ENCODE measurements at places on chromosomes 4 and X.

DNA sequence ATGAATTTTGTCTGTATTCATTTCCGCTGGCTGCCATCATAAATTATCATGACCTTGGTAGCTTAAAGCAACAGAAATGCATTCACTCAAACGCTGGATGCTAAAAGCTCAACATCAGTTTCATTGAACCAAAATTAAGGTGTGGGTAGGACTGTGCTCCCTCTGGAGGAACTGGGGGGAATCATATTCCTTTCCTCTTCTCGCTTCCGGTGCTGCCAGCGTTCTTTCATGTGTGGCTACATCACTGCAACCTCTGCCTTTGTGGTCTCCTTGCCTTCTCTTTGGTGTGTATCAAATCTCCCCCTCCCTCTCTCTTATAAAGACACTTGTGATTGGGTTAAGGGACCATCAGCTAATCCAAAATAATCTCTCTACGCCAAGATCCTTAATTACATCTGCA, 39.5 kb downstream of the NEIL3 start:
- DNase-seq, result no peak

- DNase-seq, result peak; percentile 34
Observed at GRCh38 chrX:154019633-154020528, at the start of gene IRAK1. TSS of gene IRAK1 (minus strand) at chrX:154019902. CDS start at chrX:154019812, 90 bp downstream.

- no peak for DNase-seq
Observed at GRCh38 chr4:84634961-84635360, 52.0 kb downstream of the CDS1 start.

DNA sequence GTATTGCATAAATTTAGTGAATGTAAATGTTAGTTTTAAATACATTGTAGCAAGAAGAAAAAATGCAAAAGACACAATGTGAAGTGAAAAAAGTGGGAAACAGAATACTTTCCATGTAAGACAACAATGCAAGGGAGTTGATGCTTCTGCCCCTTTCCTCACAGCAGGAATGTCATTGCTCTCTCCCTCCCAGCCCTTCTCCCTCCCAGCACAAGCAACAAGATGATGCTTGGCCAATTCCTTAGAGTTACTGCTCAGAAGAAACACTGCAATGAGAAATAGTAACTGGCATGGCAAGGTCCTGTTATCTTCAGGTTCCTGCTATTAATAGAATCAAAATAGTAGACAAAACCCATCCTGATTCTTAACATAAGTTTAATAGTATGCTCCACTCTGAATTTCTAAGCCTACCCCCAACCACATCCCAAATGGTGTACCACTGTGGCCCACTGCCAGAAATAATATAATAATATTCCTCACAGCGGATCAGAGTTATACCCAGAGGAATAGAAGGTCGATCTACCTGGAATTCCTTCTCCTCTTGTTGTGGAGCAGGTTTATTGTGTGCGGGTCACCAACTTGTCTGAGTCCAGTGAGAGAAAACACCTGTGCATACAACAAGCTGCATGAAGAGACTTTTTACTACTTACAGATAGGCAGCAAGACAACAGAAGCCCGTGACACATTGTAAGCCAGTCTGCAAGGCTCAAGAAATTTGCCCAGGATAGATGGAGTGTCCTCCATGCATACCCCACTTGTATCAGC, 69.8 kb upstream of the SLC7A11 start:
- no peak for DNase-seq

DNA sequence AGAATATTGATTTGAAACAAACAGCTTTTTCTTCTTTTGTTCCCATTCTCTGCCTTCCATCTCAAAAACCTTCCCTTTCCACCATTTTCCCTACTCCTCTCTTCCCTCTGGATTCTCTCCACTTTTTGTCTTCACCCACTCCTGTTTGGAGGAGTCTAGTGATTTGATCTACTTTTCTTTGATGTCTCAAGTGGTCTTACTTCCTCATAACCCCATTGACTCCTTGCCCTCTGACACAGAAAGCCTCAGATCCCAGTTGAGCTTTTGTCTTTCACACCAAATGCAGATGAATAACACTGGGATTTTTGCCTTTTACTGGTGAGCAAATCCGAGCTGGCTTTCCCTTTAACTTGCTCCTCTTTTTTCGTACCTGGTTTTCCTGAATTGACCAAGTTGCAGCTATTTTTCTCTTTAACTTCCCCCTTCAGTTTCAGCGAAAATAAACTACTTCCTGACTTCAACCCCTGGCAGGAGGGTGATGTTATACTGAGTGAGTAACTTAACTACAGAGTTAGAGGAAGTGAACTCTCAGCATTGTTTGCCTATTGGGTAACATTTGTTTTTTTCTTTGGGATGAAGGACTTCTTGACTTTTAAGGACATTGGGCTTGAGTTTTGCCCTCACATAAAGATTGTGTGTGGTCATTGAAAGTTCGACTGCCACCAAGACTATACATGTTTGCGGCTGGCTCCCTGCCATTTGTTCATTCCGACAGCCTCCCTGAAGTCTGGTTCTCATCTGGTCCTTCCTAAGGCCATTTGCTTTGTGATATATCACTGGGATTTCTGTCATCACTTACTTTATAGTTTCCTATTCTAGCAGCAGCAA, 392.8 kb upstream of the NR3C2 start:
- no peak for DNase-seq

- no peak for DNase-seq
Observed at GRCh38 chr4:56879996-56880395, 27.7 kb upstream of the REST start.

DNA sequence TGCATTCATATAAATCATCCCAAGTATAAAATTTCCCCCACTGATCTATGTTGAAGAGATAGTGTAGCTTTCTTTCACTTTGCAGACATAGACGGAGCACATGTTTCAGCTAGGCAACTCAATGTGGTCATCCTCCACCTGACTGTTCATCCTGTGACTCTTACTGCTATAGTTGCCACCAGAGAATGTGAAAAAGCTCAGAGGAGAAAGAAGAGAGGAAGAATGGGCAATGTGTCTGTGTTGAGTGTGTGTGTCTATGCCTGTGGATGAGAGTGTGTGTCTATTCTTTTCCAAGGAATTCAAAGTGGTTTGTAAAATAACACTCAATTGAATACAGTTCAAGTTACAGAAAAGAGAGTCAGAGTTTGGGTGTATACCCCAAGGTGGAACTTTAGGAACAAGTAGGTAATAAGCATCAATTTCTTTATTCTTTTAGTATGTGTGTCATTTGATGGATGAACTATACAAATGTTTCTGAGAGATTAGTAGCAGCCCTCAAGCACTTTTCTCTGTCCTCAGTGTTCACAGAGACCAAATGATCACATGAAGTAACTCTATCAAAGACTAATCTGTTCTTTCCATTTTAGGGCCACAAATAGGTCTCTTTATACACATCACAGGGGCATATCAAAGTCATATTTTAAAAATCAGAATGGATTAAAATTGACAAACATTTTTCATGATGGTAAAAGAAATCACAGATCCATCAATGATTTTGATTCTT, 2.3 kb downstream of the SNCA start:
- DNase-seq, result no peak

DNA sequence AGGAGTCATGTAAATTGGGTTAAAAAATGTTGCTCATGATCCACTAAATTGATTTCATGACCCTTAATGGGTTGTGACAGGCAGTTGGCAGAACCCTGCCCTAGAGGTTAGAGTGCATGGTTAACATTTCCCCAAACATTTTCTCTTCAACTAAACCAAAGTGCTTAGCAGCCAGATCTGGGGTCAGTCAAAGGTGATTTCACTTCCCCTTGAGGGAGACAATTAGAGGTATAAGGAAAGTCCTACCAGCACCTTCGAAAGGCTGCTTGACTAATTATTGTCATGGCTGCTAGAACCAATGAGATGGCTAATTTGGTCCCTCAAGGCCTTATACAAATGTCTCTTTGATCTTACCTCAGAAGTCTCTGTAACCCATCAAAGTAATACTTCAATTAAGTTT, 30.9 kb upstream of the INTS6L start:
- DNase-seq, result no peak

DNA sequence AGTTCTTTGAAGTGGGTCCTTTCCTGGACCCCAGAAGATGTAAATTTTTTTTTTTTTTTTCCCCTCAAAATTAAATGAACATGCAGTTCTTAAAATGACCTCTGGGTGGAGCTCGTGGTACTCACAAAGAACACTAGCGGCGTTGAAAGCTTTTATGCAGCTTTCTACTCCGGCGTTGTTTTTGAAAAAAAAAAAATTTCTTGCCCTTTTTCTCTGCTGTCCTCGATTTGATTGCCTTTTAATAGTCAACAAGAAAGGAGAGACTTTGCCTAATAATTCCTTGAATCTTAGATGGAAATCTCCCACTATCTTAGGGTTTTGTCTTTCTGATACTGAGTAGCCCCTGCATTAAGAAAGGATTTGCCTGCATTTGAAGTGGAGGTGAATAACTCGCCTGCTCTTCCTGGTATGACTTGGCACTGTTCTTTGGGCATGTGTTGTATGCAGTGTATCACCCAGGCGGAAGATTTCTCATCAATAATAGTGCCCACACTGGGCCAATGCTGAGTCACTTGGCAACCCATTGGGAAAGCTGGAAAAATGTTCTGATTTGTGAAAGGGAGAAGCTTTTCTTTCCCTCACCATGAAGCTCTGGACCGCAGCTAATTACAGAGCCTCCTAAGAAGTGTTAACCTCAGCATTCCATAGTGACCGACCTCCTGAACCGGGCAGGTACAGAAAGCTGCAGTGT, 104.0 kb downstream of the PHEX start:
- DNase-seq, result no peak
